Brain (organoid and tissue), 16 donors: ENCODE measurements at places on chromosomes 5 and 9.

GRCh38 chr9:105503881-105504280 lies 54.0 kb upstream of the FKTN start:
- no peak for DNase-seq

GRCh38 chr5:77250021-77250420 lies 39.5 kb downstream of the PDE8B start:
- no peak for DNase-seq

DNA sequence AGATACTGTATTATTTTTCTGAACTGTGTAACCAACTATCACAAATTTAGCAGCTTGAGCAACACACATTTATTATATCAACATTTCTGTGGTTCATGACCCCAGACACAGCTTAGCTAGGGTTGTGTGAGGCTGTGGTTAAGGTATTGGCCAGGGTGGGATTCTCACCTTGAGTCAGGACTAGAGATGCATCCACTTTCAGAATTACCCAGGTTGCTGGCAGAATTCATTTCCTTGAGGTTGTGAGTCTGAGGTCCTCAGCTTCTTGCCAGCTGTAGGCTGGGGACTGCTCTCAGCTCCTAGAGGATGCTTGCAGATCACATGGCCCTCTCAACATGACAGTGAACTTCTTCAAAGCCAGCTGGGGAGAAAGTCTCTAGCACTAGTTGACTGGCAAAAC lies 122.5 kb upstream of the RASGRF2 start:
- DNase-seq: no peak

GRCh38 chr5:38473008-38473407 lies 83.4 kb downstream of the LIFR start:
- no peak for DNase-seq

GRCh38 chr5:62333250-62333794 lies 27.3 kb downstream of the KIF2A start:
- DNase-seq: no peak

- DNase-seq: no peak
Observed at GRCh38 chr9:99970481-99970880, 64.0 kb downstream of the STX17 start.

DNA sequence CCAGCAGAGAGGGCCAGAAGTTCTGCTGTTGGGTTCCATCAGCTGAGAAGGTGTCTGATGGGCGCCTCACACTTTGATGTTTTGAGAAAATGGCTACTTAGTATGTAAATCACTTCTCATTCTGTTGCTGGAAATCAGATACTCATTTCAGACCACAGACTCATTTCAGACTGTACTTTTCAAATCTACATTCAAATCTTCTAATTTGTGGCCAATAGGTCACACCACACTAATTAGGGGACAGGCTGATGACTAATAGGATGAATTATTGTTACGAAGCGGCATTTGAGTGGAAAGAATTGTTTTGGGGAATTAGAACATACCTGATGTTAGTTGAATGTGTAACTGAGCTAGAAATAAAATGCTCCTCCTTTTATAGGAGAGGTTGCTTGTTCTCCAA lies 13.2 kb downstream of the MTAP start:
- DNase-seq: no peak

DNA sequence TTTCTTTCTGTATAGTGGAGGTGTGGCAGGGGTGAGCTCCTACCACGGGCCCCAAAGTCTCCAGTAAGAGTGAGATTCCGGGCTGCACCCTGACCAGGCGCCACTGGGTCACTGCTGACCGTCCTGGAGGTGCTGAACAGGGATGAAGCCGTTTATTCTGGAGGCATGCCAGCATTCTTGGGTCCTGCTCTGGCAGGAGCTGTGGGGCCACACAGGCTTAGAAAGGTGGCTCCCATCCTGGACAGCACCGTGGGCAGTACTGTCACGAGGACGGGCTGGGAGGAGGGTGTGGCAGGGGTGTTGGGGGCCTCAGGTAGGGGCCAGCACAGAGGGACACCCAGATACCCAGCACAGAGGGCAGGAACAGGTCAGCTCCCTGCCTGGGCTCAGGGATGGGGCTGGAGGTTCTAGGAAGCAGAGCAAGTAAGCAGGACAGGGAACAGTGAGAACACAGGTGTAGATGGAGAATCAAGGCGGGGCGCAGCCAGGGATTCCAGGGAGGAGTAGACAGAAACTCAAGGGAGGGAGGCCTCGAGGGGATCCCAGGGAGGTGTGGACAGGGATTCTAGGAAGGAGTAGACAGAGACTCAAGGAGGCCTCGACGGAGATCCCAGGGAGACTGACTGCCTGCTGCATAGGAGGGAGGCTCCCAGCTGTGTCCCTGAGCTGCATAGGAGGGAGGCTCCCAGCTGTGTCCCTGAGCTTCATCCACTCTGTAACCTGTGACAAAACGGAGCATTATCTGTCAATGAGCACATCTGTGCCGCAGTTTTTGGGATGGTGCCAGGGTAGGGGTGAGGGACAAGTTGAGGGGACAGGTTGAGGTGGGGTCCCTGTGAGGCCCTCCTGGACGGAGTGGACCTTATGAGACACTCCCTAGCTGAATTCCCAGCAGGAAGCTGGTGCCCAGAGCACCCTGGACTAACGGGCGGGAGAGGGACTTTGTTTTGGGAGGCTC lies 1.1 kb upstream of the PLEKHG4B start:
- DNase-seq: no peak

- no peak for DNase-seq
Observed at GRCh38 chr5:143119881-143120341, 283.6 kb downstream of the NR3C1 start.

- DNase-seq: no peak
Observed at GRCh38 chr9:33651125-33651524, 127.1 kb downstream of the ANKRD18B start.

- no peak for DNase-seq
Observed at GRCh38 chr5:94276751-94277150, 341.7 kb downstream of the KIAA0825 start.

GRCh38 chr5:13591621-13592020 lies 352.9 kb downstream of the DNAH5 start:
- no peak for DNase-seq
